Activated naive CD8-positive, alpha-beta T cell treated with anti-CD3 and anti-CD28 coated beads, Interleukin-2, amount 50 U/mL, for 16 hours (primary cell): ENCODE measurements at places on chromosomes 1 and 21.

- DNase-seq, result no peak
Observed at GRCh38 chr1:230861970-230862595, 6.2 kb downstream of the C1orf198 start.

- no peak for DNase-seq
Observed at GRCh38 chr21:22476726-22477646, 1478.8 kb downstream of the NCAM2 start.

- no peak for DNase-seq
Observed at GRCh38 chr1:200073286-200073637, 45.8 kb downstream of the NR5A2 start.

GRCh38 chr1:8073112-8073855 lies 47.2 kb upstream of the ERRFI1 start:
- DNase-seq, result no peak

DNA sequence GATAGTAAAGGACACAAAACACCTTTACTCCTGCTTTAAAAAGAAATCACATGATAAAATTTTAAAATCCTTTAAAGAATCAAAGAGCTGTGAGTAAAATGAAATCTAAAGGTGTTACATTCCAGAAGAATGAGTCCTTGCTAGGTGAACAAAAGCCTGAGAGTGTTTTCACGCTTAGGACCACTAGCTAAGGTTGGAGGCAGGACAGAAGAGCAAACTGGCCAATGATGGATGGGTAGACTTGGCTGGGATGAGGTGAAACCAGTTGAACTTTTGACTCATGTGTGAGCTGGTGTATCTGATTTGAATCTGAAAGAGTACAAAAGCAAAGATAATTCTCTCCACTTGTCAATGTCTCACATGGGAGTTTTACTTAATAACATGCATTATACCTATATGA lies 35.1 kb downstream of the CATSPERE start:
- no peak for DNase-seq

DNA sequence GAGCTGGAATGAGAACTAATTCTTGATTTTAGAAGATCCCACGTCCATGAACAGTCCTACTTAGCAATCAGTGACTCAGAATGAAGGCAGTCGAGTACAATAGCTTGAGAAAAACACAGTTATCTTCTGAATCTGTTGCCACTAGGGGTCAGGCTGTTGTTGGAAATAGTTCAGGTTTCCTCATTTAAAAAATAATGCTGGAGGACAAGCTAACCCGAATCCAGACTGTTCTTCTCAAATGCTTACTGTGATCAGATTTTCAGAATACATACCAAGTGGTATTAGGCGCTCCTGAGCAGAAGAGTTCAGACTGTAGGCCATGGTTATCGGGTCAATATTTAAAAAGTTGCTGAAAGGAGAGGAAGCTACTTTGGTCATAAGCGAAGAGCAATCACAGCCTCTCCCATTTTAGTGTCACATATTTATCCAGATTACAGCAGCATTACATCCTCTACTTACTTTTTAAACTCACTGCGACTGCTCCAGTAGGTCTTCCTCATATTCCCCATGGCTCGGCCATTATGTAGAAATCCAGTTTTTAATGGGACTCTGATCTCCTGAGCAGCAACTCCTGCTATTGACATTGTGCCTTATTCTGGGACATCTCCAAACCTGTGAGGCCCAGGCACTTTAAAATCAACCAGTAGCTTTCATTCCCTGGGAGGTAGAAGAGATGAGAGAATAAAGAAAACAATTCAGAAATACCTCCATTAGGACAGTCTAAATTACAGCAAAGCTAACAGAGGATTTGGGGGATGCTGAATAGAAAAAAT lies 10.9 kb downstream of the ERRFI1 start:
- no peak for DNase-seq

DNA sequence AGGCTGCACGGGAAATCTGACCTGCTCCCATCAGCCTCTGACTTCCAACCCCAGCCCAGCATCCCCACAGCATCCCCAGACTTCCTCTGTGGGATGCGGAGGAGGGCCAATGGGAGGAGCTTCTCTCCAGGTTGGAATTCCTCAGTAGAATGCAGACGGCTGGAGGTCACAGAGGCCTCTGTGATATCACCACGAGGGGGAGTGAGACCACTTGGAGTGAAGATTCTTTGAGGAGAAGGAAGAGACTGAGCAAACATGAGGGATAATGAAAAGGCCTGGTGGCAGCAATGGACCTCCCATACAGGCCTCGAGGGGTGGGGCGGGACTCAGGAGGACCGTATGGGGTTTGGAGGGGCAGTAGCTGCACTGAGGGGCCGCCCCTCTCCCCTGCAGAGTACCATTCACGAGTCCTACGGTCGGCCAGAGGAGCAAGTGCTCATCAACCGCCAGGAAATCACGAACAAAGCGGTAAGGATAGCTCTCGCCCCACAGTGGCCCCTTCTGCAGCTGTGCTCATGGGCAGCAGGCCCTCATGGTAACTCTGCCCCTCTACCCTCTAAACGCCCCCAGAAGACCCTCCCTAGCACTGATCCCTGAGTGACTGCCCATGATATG lies at the start of gene CATSPER4:
CATSPER4 (plus strand) TSS at position 230 of the 615 bp plus-strand sequence; CDS start at position 256, 26 bp downstream.
- DNase-seq, result no peak

DNA sequence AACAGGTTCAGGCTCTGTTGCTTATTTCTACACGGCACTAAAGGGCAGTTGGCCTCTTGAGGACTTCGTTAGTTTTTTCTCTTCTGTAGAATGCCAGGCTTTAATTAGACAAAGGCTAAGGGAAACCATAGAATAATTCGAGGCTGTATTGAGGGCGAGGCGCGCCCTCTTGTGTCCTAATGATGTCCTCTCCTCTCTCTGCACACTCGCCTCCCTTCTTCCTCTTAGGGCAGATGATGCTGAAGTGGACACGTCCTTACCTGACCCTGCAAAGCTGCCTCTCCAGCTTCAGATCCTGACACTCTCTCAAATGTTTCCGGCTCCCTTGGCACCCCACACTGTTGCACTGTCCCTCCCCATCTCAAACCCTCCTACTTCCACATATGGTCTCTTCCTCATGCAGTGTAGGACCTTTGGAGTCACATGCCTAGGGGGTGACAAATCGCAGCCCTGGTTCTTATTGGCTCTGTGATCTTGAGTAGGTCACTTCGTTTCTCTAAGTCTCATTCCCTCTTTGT lies 1.9 kb upstream of the ZSCAN20 start:
- DNase-seq, result peak; percentile 9

GRCh38 chr1:231170875-231171274 lies 9.0 kb downstream of the TRIM67 start:
- no peak for DNase-seq

DNA sequence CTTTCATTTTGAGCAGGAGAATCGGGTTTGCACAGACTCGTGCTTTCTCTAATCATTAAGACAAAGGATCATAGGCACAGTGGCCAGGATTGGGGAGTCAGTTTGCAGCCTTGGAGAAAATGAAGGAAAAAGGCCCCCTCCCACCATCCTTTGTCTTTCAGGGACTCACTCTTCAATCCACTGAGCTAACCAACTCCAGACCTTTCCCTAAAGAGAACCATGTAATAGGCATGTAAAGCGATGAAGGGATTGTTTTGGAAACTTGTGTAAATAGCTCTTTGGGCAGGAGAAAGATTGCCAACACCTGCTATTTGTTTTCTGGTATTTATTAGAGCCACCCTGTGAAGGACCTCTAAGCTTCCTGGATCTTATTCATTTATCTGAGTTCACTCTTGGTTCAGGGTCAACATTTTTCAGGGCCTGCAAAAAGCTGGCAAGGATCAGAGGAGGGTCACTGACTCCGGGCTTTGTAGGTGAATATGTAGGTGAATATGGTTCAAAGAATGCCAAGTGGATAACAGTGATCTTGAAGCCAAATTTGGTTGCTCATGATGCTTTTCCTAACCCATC lies 192.6 kb upstream of the FGGY start:
- DNase-seq, result no peak

DNA sequence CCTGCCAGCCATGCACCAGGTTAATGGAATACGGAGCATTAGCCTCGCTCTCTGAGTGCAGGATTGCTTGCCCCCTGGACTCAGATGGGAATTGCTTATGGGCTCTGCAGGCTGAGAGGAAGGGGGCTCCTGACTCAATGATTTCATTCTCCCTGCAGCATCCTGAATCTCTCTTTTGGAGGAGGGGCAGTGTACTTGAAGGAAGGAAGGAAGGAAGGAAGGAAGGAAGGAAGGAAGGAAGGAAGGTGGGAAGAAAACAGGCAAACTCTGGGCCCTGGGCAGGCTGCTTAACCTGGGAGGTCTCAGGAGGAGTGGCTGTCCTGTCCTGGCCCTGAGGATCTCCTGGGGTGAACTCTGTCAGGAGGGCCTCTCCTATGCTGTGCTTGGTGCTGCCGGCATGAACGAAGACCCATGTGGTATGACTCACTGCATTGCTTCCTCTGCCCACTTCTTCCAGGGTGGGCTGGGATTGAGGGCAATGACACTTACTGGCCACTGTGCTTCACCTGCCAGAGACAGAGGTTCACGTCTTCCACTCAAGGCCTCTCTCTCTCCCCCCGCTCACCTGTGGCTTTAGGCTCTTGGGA lies 257.1 kb upstream of the CSF3R start:
- DNase-seq, result no peak

DNA sequence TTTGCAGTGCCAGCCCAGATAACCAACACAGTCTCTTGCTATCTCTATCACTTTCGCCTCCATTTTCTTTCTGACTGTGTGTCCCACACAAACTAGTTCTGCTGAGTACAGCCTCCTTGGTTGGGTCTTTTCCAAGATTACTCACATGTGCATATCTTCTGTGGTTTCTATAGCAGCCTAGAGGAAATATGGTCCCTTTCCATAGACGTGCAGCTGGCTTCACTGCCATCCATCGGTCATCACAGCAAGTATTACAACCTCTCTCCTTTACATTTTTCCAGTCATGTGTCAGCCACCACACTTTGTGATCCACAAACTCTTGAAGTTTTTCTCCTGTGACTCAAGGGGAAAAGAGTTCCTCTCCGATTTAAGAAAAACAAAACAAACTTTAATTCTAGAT lies 893.4 kb upstream of the ADGRL4 start:
- no peak for DNase-seq

DNA sequence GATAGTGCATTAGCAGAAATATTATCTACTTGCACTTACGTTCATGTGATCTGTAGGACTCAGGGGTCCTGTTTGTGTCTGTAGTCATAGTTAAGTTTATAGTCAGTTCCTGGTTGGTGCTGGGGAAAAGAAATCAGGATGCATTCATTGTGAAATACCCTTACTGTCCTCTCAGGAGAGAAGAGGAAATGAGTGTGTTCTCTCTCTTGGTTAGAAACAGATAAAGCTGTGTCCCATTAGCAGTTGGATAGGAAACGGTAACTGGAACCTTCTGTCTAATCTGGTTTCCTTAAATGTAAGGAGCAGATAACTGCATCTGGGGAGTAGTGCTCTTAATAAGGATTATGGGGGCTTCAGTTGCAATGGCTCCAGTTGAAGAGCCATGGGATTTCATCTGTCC lies 8.9 kb downstream of the SDCCAG8 start:
- DNase-seq, result no peak

DNA sequence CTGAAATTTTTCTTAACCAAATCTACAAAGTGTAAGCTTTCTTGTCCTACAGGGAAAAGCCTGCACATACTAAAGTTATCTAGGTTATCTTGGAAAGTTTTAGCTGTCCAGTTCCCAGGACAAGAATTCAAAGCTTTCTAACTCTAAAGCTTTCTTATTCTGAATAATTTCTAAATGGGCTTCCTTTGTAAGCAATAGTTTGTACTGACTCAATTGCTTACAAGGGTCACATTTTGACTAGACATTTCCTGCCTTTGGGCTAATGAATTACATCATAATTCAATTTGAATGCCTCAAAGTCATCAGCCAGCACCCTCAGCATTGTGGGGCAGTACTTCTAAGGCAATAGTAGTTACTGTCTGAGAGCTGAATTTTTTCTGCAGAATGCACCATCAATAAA lies 223.0 kb downstream of the LTN1 start:
- no peak for DNase-seq

DNA sequence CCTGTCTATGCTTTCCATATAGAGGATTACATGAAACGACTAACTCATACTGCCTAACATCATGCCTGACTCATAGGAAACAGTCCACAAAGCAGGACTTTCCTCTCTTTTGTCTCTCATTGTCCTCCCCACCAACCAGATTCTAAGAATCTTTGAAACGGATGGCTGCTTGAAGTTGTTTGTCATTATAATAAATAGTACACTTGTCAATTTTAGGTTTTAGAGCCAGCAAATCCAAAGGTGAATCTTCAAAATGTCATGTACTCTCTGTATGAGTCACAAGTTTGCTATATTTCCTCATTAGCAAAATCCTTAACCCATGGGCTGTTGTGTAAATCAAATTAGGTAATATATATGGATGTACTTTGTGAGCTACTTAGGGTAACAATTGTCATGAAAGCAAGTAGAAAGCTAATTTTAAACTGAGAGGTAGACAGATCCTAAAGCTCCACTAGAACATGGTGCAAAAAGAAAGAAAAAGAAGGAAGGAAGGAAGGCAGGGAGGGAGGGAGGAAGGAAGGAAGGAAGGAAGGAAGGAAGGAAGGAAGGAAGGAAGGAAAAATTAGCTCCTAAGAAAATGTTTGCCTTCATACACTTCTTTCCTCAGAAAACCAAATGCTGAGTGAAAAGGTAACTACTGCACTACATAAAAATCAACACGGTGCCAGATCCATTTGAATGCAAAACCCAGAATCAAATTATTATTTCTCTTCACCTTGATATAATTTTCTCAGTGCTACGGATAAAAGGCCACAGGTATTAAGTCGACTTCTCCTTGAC lies 129.5 kb upstream of the PRMT6 start:
- DNase-seq, result no peak

GRCh38 chr1:25482211-25482610 lies 51.5 kb downstream of the MACO1 start:
- DNase-seq, result no peak

DNA sequence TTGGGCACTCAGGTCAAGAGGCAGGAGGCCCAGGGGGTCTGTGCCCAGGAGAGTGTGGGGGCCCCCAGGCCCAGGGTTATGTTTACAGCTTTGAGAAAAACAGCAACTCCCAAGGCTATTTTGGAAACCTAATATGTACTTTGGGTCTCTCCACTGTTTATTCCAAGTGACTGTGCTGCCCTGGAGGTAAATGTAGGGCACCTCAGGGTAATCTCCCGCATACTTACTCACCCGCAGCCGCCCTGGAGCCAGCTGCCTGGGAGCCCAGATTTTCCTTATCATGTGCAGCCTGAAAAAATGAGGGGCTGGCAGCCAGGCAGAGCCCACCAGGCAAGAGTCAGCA lies 20.0 kb downstream of the IFFO2 start:
- DNase-seq, result no peak

DNA sequence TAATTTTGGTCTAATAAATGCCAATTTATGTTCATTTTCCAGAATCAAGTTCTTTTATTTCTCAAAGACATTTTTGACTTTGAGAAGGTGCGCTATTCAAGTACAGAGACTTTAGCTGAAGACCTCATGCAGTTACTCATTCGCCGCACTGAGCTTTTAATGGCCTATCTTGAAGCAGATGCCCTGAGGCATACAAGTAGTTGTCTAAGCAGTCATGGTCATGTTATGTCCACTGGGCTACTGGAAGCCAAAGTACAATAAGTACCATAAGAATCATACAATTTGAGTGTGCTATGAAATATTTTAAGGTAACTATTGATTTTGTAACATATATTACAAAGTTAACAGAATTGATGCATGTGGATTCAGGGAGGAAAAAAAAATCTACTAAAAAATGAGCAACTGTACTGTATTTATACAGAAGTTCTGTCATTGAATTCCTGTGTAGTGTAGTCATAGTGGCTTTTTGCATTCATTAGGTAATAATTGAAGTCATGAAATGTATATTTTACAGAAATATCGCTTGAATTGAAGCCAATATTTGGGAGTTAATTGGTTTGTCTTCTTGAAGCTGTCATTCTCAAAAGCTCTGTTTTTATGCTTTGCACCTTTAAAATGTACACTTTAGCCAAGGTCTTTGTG lies 13.5 kb upstream of the NEXN start:
- no peak for DNase-seq
